Bone marrow (tissue), 2 donors: ENCODE measurements at places on chromosomes 13 and 19.

DNA sequence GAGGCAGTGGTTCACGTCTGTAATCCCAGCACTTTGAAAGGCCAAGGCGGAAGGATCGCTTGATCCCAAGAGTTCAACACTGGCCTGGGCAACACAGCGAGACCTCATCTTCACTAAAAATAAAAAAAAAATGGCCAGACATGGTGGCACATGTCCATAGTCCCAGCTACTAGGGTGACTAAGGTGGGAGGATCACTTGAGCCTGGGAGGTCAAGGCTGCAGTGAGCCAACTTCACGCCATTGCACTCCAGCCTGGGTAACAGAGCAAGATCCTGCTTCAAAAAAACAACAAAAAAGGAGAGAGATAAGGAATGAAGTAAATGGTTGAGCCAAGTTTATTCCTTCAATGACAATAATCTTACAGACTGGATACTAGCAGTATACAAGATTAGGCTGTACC lies 21.3 kb downstream of the TBC1D4 start:
- no peak for DNase-seq

- no peak for DNase-seq
Measured at GRCh38 chr13:63403733-63404132, 1988.1 kb upstream of the PCDH20 start.

- no peak for DNase-seq
Measured at GRCh38 chr19:45592366-45592765, 7.8 kb upstream of the OPA3 start.

DNA sequence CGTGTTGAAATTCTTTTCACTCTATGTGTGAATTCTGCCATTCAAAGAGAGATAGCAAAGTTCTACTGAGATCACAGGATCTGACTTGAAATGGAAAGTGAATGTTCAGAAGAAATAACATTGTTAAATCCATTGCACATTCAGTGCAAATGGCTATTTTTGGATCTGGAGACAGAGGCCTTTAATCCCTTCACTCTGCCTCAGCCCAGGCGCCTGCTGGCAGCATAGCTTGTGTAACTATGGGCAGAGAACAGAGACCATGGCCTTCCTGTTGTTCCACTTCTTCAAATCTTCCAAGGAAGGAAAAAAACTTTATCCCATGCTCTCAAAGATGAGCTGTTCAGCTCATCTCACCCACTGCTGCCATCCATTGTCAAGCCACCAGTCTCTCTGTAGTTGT lies 265.4 kb downstream of the LMO7 start:
- no peak for DNase-seq

GRCh38 chr13:41199526-41199925 lies 5.2 kb upstream of the KBTBD7 start:
- DNase-seq: no peak
